ENCODE measurements at places on chromosomes 3 and 15.

- DNase-seq: no peak
Measured at GRCh38 chr3:13141991-13142412, 68.8 kb upstream of the IQSEC1 start.

DNA sequence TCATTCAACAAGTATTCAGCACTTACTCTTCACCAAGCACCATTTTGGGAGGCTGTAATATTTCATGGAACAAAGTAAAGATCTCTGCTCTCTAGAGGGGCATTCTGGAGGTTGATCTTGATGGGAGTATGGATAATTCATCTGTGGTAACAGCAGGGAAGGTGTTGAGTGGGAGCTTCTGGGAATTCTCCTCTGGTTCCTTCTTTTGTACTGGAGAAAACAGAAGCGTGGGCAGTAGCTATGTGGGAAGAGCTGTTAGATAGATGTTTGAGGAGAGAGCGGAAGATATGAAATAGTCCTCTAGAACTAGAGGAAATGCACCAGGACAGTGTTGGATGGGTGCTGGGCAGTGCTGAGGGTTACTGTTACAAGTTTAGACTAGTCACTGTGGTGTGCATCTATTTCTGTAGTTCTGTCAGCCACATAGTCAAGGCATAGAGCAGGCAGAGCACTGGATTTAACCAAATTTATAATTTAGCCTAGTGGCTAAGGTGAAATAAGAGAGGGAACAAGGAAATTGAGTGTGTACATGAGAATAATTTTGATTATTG, 9.6 kb downstream of the NMD3 start:
- no peak for DNase-seq

GRCh38 chr3:58858126-58858525, 191.6 kb upstream of the FAM3D start:
- peak; percentile 42 for DNase-seq

DNA sequence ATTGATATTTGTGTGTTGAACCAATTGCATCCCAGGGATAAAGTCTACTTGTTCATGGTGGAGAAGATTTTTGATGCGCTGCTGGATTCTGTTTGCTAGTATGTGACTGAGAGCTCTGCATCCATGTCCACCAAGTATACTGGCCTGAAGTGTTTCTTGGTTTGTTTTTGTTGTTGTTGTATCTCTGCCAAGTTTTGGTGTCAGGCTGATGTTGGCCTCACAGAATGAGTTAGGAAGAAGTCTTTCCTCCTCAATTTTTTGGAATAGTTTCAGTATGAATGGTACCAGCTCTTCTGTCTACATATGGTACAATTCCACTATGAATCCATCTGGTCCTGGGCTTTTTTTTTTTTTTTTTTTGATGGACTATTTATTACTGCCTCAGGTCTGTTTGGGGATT, 50.9 kb upstream of the OSTN start:
- no peak for DNase-seq

DNA sequence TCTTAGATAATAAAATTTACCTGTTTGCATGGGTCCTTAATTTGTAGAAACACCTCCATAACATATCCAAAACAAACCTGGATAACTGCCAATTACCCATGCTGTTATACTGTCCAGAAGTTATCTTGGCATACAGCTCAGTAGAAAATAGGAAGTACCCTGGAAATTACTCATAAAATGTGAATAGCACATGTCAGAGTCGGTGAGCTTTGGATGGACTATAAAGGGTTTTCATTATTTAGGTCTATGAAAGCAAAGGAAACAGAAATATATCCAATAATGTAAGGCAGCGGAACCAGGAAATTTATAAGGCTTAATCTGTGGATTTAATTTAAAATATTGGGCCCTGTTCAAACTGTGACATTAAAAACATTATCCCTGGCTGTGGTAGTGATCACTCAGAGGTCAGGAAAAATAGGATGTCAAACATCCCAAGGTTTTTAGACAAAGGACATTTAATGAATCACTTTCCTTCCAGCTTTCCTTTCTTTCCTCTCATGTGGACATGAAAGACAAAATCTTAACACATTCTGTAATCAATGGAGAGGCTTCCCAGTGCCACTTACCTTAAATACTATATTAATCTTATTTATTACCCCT, 459.0 kb upstream of the DPH6 start:
- no peak for DNase-seq

- DNase-seq: no peak
Measured at GRCh38 chr3:58340594-58341244, 8.0 kb downstream of the PXK start.

DNA sequence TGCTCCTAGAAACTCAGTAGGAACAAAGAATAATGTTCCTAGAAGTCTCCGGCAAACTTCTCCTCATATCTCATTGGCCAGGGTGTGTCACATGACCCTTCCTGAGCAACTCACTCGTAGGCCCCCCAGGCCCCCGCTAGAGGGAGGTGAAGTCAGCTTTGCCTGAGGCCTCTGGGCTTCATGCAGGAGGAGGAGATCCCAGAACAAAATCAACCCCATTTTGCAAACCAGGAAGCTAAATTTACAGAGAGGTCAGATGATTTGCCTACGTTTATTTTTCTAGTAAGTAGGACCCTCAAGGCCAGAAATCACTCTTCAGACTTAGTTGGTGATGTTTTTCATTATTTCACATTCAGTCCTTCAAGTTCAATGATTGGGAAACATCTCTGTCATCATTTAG, 99.1 kb downstream of the SSR3 start:
- no peak for DNase-seq

- DNase-seq: no peak
Measured at GRCh38 chr3:140062461-140062860, 127.5 kb downstream of the CLSTN2 start.

GRCh38 chr15:29968895-29969561, 113.7 kb upstream of the GOLGA8J start:
- DNase-seq: no peak

DNA sequence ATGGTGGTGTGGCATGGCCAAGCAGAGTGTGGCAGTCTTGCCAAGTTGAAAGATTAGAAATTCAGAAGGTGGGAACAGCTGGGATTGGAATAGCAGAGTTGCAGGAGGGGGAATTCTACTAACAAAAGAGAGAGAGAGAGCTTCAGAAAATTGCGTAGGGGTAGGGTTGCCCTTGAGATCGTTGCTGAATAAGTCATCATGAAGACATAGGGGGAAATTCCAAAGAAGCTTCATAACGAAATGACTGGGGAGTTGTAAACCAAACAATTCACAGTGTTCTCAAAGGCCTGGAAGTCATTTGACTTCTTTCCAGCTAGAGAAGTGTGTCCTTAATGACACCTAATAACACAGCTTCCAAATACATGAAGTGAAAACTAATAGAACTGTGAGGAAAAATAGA, 26.3 kb upstream of the TIPARP start:
- DNase-seq: no peak

DNA sequence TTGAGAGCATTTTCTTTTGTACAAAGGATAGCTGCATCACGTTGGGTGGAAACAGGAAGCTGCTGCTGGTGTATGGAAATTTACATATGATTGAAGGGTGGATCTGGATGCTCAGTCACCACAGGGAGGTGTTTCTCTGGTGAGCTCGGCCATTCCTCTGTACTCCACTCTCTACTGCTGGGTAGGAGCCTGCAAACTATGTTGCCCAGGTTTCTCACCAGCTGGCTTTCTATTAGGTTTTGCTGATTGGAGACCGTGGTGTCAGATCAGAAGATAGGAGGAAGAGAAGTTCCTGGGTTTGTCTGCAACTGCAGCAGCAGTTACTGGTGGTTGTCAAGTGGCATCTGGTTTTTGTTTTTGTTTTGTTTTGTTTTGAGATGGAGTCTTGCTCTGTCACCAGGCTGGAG, 61.7 kb downstream of the TAMM41 start:
- DNase-seq: peak; percentile 30

DNA sequence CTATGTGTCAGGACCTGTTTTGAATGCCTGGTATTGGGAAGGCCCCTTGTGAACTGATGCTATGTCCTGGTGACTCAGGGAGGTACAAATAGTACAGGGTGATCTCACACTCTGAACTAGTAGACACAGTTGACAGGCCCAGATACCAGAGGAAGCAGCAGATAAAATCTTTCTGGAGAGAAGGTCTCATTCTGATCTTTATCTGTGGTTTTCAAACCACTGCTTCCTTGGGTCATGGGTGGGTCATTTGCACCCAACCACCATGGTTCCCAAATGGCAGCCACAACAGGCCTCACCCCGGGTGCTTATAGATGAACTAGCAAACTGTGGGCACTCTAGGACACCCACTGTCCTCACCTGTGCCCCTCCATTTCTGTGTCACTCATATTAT, 43.4 kb downstream of the PXYLP1 start:
- no peak for DNase-seq

GRCh38 chr15:80203361-80203885, 48.6 kb downstream of the CTXND1 start:
- no peak for DNase-seq

GRCh38 chr3:141763088-141763750, at the start of gene GRK7:
Gene GRK7, plus strand, starts transcription at chr3:141763408. Its CDS starts 14,877 bp downstream, at chr3:141778285.
- DNase-seq: no peak

DNA sequence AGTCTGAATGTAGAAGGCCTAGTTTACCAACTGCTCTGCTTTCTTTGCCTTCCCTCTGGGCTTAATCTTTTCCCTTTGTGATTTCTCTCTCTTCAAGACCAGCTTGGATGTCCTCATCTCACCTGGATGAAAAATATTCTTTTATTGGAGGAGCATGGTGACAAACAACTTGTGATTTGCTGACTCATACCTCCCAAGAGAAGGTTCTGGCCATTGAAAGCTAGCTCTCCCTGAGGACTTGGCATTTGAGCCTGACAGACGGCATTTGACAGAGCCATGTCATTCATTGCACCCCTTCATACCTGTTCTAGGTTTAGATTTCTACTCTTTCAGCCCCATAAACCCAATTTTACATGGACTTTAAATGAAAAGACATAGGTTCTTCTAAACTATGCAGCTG, 33.3 kb downstream of the ATG7 start:
- no peak for DNase-seq

DNA sequence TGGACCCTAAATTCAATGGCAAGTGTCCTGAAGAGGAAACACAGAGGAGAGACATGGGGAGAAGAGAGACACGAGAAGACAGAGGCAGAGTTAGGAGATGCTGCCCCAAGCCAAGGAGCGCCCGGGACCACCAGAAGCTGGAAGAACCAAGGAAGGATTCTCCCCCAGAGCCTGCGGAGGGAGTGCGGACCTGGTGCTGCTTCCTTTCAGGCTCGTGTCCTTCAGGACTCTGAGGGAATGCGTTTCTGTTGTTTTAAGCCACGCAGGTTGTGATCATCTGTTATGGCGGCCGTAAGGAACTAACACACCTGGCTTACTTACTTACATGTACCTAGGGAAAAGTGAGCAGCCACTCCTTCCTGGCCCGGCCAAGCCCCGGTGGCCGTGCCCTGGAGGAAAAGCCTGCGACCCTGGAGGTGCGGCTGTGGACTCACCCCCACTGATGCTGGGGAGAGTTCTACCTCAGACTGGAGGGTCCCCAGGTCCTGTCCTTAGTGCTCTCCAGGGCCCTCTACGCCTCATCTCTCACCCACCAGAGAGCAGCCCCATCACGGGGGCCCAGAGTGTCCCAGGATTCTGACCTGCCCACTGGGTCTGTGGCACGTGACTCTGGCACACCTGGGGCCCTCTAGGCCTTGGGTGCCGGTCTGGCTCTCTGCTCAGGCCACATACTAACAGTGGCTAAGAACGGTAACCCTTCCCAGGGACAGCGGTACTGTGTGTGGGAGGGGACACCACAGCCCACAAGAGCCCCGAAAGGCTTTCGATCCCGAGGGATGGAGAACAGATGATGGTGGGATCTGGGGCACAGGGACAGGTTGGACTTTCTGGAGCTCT, 61.8 kb downstream of the ITGA11 start:
- DNase-seq: no peak

DNA sequence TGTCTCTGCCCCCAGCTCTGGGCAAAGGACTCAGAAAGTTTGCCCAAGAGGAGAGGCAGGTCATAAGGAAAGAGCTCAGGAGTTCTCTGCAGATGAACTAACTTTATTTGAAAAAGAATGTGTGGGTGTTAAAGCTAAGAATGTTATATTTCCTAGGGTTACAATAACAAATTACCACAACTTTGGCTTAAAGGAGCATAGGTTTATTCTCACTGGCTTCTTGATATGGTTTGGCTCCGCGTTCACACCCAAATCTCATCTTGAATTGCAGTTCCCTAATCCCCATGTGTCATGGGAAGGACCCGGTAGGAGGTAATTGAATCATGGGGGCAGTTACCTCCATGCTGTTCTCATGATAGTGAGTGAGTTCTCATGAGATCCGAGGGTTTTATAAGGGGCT, 383.7 kb upstream of the CFAP20DC start:
- no peak for DNase-seq

DNA sequence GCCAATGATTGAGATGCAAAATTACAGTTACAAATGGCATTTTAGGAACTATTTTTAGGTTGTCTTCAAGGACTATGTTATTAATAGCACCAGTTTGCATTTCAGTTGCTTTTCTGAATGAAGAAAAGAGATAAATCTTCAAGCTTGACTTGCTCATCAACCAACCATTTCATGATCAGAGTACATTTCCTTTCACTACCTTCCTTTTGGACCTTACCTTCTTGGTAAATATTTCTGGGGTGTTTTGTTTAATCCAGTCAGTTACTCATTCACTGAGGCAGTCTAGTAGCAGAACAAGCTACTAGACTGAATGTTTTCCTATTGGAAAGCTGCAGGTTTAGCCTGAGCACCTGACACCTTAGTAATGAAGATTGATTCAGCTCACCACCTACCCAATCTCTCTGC, 8.2 kb downstream of the SLC27A2 start:
- DNase-seq: peak; percentile 14

DNA sequence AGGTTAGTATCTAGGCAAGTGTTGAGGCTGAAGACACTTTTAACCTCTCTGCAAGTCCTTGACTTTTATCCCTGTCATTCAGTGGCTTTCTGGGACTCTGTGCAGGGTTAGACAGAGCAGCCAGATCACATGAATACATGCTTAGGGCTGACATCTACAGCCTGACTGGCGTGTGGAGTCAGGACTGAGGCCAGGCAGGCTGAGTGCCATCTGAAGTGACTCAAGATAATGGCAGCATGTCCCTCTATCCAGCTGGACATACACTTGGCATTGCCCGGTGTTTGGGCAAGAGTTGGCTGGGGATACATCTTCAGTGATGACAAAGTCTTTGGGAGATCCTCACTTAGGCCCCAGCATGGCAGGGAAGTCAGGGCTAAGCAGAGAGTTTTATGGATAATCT, 22.4 kb downstream of the DUOX2 start:
- no peak for DNase-seq

DNA sequence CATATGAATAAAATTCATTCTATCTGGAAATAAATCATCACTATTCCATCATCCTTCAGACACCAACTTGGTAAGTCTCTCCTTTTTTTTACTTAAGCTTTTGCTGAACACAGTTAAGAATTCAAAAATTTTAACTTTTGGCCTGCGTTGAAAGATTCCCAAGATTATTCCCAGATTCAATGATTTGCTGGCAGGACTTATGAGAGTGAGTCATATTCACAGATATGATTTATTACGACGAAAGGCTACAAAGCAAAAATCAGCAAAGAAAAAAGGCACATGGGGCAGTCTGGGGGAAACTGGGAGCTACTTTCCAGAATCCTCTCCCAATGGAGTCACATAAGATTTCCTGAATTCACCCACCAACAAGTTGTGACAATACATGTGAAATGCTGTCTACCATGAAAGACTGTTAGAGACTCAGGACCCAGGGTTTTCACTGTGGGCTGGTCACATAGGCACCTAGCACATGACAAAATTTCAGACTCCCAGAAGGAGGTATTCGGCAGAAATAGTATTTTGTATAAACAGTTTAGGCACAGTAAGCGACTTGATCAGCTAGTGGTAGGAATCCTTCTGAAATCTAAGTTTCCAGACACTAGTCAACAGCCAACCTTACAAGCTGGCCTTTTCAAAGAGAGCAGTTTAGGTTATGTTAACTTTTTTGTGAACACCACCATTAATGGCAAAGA, 82.1 kb downstream of the DLG1 start:
- no peak for DNase-seq
